Mucosa of gallbladder (tissue), 1 donor: ENCODE measurements at places on chromosomes 4 and X. TPM values are rescaled to one million over a fixed set of nuclear protein-coding genes. Genes with fewer than 3 reads are reported as not detected.
A peak's percentile ranks its signal among the peaks of the same experiment; 100 is the strongest.

- DNase-seq = peak; percentile 13
Observed at GRCh38 chrX:119573840-119574393, 446 bp upstream of the UBE2A start.

DNA sequence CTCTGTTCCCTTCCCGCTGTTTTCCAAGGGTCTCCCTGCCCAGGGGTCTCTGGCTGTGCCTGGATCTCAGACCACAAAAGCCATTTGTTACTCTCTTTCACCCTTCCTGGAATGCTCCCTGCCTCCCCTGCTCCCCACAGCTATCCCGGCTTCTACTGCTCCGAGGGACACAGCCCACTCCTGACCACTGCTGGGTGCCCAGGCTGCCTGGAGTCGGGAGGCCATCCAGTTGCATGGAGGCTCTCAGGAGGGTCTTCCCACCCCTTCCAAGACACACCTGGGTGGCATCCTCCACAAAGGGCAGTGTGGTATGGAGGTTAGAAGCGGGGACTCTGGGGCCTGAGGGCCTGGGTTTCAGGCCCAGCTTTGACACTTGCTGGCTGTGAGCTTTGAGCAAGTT is 101.1 kb downstream of the PPP2R2C start:
- DNase-seq = no peak

GRCh38 chr4:40255393-40256281 is 58.8 kb downstream of the RHOH start:
- no peak for DNase-seq

POU4F2 gene
- not detected for total RNA-seq

DNA sequence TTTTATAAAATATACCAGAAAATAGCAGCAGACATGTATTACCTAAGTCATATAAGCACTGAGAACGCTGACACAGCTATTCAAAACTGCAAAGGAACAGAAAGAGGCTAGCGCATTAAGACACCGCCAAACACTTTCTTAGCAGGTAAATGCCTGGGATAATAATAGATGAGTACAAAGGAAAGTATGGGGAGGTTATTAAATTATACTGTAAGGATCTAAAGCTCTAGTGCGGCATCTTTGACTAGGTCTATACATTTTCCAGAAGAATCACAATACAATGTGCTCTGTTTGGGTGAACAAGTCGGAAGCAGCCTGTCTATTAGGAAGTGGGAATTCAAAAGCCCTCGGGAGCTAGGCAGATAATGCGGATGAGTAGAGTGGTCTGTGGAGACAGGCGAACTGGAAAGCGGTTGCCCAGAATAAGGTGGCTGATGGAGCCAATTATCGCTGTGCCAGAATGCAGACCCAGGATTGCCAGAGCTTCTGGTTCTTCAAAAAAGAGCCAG is 443.6 kb upstream of the TENM3 start:
- no peak for DNase-seq

DNA sequence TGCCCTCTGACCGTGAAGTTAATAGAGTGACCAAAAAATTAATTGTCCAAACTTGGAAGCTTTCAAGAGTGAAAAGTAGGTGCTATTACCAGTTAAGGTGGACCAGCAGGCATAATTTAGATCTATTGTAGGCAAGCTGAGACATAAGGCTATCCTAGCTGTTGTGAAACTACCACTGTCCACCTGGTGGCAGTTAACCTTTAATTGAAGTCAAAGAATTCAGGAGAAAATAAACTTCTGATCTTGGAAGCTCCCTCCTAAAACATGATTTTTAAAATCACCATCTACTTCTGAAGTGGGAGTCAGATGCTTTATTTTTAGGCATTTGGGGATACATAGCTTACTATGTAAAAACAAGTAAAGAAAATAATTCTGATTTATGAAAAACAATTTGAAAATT is 636.3 kb upstream of the HTR2C start:
- DNase-seq = no peak

G3BP2 gene
- 146 TPM for total RNA-seq

- no peak for DNase-seq
Observed at GRCh38 chr4:83191026-83191425, 76.5 kb upstream of the PLAC8 start.

- no peak for DNase-seq
Observed at GRCh38 chrX:78517124-78517523, 142.0 kb downstream of the RTL3 start.

- peak; percentile 12 for DNase-seq
Observed at GRCh38 chr4:3862640-3863420, 96.6 kb downstream of the ADRA2C start.

DNA sequence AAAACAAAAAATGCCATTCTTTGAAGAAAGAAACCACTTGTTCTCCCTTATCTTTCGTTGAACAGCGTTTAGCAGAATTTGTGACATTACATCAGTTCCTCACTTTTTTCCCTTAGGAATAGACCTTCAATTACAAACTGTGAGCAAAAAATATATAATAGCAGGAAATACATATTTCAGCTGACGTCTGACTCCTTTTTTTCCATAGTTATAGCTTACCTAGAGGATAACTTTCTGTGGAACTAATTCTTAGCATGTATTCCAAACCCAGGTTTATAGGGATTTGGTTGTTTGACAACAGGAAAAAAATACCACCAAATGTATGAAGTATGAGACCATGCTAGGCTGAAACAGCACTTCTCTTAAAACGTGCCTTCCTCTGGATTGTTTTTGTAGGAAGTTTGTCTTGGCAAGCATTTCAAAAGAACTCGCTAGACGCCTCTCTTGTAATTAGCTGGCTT is 2.0 kb upstream of the LIMCH1 start:
- no peak for DNase-seq

DNA sequence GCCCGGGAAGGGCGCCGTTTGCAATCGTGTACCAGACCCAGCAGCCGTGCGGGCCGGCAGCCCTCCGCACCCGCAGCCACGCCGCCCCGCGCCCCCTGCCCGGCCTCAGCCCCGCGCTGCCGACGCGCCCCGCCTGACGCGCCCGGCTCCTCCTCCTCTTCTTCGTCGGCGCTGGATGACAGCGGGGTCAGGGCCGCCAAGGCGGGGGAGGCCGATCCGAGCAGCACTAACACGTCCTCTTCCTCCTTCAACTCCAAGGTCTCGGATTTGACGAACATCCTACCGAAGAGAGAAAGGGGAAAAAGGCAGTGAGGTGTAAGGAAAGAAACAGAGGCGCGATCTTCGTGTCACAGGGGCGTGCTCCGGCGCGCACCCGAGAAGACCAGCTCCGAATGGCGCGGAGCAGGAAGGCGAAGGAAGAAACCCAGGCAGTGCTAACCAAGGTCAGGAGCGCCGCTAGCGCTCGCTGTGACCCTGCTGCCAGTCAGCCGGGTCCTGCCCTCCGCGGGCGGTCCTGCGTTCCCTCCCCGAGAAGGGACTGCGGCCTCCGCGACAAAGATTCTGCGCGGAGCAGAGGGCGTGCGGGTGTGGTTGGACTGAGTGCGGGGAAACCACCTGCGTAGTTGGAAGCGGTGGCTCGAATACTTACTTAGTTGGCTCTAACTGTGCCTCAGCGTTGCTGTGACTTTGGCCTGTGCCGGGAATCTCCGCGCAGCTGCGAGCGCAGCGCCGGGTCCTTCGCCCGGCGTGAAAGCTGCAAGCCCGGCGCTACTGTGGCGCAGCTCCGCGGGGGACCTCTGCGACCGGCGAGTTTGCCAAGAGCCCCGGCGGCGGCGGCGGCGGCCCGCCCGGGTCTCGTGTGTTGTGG is 548 bp downstream of the NEUROG2 start:
- no peak for DNase-seq
